ENCODE measurements at places on chromosomes 6 and 20.
A peak's percentile ranks its signal among the peaks of the same experiment; 100 is the strongest.

- no peak for ATAC-seq
These were observed 88.9 kb upstream of the OGFRL1 start for GRCh38 chr6:71199736-71200135.

DNA sequence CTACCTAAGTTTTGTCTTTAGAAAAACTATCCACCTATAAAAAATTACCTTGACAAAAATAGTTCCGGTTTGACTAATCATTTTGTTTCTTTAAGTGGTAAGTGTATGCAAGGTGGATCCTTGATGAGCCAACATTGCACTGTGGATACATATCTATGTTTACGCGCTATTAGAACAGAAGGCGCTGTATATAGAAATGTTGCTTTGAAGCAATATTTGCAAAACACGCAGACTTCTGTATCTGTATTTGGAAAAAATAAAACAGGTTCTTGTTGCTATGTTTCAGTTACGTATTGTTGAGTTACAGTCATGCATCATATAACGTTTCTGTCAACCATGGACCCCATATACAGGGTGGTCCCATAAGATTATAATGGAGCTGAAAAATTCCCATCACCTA, 4.2 kb downstream of the SCAND1 start:
- no peak for ATAC-seq

- no peak for ATAC-seq
These were observed 628 bp downstream of the NKAIN4 start for GRCh38 chr20:63253438-63254231.

DNA sequence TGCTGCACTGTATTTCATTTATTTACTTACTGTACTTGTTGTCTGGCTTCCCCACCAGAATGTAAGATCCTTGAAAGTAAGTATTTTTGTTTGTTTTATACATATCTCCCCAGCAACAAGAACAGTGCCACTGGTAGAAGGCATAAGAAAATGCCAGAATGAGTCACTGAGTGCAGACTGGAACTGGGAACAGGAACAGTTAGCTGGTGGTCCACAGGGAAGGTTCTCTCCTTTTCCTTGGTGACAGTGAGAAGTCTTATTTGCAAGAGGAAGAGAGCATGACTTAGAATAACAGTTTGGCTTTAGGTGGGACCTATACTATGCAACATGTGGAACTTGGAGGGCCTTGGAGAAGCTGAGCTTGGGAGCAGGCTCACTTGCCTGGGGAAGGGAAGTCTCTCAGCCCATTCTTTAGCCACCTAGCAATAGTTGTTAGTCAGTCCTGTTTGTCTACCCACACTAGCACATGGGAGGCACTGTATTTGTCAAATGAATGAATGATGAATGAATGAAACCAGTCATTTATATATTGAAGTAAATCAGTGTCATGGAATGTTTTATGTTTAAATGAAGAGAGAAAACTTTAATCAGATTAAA, 203.5 kb downstream of the KCNQ5 start:
- peak; percentile 80 for ATAC-seq

- ATAC-seq: peak; percentile 92
These were observed 293.8 kb downstream of the RFPL4B start for GRCh38 chr6:112640891-112641290.

DNA sequence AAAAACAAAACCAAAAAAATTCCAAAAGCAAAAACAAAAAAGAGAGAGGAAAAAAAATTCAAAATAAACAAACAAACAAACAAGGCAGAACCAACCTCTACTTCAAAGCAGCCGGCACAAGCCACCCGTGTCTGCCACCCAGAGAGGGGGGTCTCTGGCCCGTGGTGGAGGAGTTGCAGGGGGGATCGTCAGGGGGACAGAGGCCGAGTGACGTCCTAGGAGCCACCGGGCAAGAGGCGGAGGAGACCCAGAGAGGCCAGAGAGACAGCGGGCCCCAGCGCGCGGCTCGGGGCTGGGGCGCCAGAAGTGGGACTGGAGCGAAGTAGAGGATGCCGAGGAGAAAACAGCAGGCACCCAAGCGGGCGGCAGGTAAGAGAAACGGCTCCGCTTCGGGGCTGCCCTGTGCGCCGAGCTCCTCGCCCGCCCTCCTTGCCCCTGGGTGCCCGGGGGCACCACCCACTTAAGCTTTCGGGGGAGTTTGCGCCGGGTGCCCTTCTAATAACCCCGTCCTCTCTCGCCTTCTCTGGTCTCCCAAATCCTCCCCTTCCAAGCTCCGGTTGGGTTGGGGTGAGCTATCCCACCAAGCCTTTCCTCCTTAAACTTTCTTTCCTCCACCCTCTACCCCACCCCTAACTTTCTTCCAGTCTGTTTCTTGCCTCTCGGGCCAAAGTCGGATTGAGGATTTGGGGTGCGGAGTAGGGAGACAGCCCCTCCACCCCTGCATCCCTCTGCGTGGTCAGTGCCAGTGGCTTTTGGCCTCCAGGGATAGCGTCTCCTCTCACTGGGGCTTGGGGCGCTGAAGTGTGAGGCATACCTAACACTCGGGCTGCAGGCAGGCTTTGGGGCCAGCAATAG, 1.0 kb downstream of the TSHZ2 start:
- peak; percentile 62 for ATAC-seq

GRCh38 chr6:39929733-39930461, 4.4 kb downstream of the MOCS1 start:
- ATAC-seq: no peak

DNA sequence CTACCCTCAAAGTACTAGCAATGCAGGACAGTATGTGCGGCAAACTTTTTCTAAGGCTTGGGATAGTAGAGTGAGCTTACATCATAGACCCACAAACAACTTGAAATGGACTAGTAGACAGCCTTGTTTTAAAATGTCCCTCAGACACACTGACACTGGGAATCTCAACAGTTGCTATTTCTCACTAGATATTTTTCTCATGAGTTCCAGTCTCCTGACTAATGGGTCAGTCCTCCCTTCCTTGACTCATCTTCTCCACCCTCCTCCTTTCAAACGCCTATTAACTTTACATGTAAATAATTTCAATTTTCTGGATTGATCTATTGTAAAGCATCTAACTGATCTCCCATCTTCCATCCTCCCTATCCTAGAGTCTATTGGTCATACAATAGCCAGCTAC, 308.3 kb upstream of the PREP start:
- ATAC-seq: no peak

DNA sequence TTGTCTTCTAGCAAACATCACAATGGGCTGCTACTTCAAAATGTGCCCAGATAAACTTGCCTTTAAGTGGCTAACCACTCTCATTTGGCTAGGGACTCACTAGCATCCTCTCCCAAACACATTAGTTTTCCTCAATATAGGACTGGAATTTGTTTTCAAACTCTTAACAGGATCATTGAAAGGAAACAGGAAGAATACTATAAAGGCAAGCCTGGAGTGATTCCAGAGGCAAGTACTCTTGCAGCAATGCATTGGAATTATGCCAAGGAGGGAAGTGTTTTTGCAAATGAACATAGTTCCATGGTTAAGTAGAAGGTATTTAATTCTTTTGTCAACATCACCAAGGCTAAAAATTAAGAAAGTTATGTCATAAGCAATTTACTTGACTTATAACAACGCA, 12.2 kb downstream of the EPHA7 start:
- ATAC-seq: no peak

- no peak for ATAC-seq
These were observed 192.7 kb downstream of the UTRN start for GRCh38 chr6:144477856-144478255.

DNA sequence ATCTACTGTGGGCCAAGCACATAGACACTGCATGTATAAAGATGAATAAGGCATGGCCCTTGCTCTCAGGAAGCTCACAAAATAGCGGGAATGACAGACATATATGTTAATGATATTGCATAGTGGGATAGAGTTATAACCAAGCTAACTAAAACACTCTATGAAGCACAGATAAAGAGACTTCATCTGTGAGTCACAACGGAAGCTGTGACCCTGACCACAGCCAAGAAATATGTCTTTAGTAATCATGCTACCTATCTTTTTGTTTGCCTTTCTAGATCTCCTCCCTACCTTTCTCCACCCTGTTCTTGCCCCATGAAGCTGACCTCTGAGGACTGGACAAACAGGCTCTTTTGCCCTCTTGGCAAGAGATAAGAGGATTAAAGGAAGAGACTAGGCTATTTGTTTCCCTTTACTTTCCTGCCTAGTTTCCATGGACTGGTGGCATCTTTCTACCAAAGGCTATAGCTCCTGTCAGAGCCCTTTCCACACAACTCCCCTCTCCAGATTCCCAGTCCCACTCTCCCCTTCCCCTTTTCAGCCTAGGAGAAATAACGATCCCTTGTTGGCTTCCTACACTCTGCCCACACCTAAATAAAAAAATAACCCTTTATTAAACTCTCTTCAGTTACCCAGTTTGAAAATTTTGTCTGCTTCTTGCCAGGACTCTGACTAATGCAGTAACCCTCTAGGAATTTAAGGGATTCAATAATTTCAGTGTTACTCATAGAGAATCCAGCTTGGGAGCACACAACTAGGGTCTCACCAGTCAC, 504.9 kb upstream of the MARCKS start:
- peak; percentile 81 for ATAC-seq

GRCh38 chr6:105607636-105608621, 205.0 kb upstream of the PREP start:
- no peak for ATAC-seq

DNA sequence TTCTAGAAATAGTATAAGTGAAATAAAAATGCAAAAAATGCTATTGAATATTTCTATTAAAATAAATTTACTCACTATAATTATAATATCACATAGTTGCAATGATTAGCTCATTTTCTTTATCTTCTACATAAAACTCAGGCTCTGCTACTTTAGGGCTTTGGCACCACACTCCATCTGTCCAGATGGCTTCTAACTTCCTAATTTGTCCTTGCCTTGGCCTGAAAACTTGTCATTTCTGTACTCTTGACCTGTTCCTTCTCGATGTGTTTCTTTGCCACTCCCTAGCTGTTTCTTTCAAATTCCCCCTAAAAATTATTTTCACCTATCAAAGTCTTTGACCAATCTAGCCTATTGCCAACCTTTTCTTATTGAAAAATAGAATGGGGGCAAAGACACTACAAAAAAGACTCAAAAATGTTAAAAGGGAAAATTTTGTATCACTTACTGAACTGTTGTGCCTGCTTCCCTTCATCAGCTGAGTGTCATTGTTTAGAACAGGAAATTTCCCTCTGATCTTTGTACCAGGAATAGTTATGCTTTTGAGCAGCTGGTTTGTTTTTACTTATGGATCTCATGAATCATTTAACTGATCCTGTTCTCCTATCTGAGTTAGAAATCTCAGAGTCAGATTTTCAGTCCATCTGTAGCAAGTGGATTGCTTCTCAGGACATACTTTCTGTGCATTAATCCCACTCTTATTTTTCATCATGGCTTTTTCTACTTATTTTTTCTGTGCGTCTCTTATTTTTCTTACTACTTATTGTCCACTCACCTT, 279.2 kb upstream of the CNR1 start:
- no peak for ATAC-seq

DNA sequence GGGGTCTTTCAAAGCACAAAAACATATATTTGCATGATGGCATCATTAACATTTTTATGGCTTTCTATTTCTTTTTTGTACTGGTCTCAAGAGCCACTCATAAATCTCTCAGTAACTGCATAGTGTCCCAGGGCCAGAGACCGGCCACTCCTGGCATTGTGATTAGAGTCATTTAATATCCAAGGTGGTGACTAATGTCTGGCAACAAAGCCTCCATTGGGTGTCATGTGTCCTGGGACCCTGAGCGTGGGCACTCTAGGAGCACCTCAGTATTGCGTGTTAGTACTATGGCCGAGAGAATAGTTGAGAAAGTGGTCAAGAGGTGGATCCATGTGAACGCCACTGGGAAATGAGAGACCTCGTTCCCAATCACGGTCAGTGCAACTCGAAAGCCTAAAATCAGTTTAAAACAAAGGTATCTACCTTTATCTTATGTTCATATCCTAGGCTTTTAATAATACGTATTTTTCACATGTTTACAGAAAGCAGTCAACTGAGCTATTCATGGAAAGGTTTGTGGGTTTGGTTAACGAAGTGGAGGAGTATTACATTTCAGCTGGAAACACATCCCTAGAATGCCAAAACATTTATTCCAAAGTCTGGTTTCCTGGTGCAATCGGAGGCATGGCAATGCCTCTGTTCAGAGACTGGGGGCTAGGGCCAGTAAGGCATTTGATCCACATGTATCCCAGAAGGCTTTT, 2.7 kb upstream of the ESR1 start:
- ATAC-seq: no peak

DNA sequence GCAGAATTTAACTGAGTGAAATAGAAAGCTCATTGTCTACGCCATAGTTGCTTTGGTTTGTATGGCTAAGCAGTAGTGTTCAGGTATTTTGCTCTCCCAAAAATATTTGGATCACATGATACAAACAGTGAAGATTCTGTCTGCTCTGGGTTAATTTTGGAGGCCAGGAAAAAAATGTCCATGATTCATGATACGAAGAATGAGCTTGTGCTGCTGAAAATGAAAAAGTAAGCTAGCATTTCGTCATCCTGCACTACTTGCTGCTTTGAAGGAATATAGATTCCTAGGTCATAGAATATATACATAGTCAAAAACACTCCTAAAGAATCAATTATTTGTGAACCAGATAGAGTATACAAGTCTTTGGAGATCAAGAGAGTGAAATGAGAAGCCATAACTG, 8.3 kb downstream of the WRNIP1 start:
- no peak for ATAC-seq

- ATAC-seq: peak; percentile 39
These were observed 18.3 kb downstream of the SNX9 start for GRCh38 chr6:157841211-157841840.

DNA sequence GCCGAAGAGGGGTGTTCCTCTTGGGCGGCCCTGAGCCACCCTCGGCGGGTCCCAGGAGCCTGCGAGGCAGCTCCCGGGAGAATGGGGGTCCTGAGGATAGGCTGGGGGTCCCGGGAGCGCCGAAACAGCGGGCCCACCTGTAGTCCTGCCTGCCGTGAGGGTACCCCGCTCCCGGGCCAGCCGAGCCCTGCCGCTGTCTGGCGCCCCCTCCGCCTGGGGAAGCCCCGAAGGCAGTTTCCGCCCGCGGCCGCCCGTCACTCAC, 280 bp downstream of the SPATA2 start:
- ATAC-seq: peak; percentile 45

GRCh38 chr20:9200620-9201019, 131.7 kb downstream of the PLCB4 start:
- peak; percentile 90 for ATAC-seq

GRCh38 chr20:20255099-20255498, 112.8 kb upstream of the INSM1 start:
- no peak for ATAC-seq

DNA sequence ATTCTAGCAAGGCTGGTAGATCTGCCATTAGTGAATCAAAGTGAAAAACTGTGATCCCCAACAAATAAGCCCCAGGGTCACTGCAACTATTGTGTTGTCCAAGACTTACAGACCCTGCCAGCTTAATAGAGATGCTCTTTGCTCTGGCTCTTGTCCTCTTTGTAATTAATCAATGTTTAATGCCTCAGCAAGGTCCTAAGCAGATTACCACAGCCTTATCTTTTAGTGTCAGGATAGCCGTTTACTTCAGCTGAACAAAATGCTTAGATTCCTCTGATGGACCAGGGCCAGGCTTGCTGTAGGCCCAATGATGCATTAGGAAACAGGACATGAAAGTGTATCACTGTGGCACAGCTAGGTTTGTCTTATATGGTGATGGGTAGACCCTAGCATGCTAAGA, 353.3 kb downstream of the HACE1 start:
- no peak for ATAC-seq

GRCh38 chr6:9537381-9537780, 877.5 kb downstream of the TFAP2A start:
- ATAC-seq: no peak

- ATAC-seq: peak; percentile 85
These were observed 82.8 kb downstream of the MLIP start for GRCh38 chr6:54194067-54194466.

GRCh38 chr6:40395066-40395697, 192.0 kb downstream of the LRFN2 start:
- ATAC-seq: no peak

GRCh38 chr20:45017857-45018256, 51.5 kb downstream of the STK4 start:
- no peak for ATAC-seq
